CD4-positive, alpha-beta T cell treated with Interferon alpha-2 for 1 hour (primary cell): ENCODE measurements at places on chromosomes 11 and 22.

DNA sequence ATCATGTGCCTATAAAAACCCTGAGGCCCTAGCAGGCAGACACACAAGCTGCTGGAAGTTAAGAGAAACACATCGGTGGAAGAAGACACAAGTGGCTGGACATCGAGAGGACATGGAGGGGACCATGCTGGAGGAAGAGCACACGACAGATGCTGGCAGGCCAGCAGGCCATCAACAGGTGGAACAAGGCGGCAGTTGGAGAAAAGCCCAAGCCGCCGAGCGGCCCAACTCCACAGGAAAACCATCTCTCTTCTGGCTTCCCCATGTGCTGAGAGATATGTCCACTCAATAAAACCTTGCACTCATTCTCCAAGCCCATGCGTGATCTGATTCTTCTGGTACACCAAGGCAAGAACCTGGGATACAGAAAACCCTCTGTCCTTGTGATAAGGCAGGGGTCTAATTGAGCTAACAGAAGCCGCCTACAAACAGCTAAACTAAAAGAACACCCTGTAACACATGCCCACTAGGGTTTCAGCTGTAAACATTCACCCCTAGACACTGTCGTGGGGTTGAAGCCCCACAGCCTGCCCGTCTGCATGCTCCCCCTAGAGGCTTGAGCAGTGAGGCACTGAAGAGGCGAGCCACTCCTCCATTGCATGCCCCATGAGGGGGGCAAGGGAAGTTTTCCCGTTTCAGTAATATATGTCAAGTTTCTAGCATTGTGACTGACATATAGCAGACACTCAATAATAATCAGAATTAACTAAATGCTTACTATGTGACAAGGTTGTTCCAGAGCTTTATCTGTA, 39.0 kb upstream of the MMP20 start:
- DNase-seq = peak; percentile 18

DNA sequence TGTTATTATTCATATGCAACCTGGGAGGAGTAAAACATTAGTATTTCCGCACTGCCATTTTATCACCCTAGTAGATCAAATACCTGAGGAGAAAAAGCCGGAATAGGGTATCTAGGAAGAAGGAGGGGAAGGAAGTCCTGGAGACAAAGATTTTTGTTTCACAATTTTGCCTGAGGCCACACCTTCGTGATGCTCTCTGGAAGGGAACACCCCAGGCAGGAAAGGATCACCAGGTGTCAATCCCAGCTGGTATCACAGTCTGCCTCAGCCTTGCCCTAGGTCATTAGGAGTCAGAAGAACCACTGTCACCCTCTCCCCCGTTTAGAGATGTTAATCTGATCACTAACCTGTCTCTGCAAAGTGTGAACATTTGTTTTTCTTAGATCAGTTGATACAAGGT, 35.4 kb upstream of the IGSF9B start:
- no peak for DNase-seq

- no peak for DNase-seq
These were observed 223.8 kb downstream of the CTTN start for GRCh38 chr11:70622091-70622490.

DNA sequence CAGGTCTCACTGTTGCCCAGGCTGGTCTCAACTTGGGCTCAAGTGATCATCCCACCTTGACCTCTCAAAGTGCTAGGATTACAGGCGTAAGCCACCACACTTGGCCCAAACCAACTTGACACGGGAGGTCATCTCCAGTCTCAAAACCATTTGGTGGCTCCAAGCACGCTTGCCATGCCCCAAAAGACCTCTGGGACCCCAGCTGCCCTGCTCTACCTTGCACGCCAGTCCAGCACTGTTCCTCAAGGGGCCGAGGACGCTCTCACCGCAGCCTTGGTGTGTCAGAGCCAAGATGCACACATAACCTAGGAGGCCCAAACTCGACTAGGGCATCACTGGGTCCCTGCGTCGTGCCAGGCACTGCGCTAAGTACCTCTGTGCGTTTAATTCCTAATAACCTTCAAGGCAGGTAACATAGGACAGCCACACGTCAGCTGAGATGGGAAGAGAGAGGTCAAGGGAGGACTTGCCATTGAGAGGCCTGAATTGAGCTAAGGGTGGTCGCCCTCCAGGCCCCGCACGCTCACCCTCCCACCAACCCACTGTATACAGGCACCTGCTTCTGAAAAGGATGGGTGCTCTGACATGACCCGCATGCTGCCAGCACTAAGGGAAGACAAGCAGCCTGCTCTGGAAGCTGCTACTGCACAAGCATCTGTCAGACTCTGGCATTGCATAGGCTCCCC, 4.6 kb upstream of the GAS2L1 start:
- DNase-seq = no peak

- DNase-seq = no peak
These were observed 820.5 kb downstream of the BRD1 start for GRCh38 chr22:49007013-49007653.

GRCh38 chr11:39780131-39780530, 1679.3 kb downstream of the LRRC4C start:
- DNase-seq = no peak

DNA sequence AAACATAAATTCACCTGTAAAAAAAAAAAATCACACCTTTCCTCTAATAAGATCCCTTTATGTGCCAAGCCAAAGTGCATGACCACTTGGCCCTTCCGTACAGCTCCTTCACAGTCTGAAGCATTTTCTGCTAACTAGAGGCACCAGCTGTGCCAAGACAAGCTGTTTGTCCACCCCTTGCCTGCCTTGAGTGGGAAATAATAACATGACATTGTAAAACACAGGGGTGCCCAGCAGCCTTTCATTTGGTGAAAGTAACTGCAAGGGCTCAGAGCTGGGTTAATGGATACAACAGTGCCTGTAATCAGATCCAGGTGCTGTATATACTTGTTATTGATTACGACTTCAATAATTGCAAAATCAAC, 59.2 kb downstream of the DDIAS start:
- DNase-seq = no peak
